ENCODE measurements at places on chromosomes 13 and 19.

DNA sequence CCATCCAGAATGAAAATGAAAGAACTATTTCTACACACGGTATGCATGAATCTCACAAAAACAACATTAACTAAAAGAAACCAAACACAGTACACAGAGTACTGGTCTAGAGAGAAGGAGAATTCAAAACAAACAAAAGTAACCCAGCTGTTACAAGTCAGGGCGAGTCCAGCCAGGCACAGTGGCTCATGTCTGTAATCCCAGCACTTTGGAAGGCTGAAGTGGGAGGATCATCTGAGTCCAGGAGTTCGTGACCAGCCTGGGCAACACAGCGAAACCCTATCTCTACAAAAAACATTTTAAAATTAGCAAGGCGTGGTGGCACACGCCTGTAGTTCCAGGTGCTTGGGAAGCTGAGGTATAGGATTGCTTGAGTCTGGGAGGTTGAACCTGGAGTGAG is 1.7 kb upstream of the PSMC4 start:
- DNase-seq = no peak

- DNase-seq = no peak
These were observed 10.6 kb upstream of the ZNF358 start for GRCh38 chr19:7505288-7505681.

DNA sequence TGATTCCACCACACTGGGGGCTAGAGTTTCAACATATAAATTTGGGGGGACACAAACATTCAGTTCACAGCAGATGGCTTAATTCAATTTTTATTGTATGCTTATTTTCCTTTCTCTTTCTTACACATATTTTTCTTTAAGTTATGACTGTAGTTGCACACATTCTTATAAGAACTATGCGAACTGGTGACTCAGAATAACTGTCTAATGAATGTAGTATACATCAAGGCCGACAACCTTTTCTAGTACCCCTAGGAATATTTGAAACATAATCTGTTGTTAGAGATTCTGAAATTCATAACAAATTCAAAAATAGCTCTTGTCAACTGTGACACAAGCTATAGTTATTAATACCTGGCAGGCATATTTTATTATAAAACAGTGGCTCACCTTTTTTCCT is 695.6 kb downstream of the PCDH9 start:
- DNase-seq = no peak

DNA sequence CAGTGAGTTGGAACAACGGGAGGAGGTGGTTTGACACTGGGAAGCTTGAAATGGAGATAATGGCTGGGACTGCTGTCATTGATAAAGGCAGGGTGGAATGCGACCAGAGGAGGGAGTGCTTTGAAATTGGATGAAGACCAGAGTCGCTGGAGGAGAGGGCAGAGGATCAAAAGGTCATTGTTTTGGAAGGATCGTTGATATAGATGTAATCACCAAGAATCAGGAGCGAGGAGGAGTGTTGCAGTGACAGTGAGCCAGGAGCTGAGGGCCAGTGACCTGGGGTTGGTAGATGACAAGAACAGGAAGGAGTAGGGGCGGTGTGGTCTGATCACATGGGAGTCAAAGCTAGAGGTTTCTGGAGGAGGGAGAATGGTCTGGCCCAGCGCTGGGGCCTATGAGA is 25.3 kb downstream of the TM9SF2 start:
- DNase-seq = no peak

GRCh38 chr13:32746474-32746873 is 160.2 kb downstream of the PDS5B start:
- DNase-seq = no peak
